ENCODE measurements at places on chromosomes 13 and 19.

GRCh38 chr13:78413887-78414553 lies 189.3 kb downstream of the POU4F1 start:
- DNase-seq, result no peak

DNA sequence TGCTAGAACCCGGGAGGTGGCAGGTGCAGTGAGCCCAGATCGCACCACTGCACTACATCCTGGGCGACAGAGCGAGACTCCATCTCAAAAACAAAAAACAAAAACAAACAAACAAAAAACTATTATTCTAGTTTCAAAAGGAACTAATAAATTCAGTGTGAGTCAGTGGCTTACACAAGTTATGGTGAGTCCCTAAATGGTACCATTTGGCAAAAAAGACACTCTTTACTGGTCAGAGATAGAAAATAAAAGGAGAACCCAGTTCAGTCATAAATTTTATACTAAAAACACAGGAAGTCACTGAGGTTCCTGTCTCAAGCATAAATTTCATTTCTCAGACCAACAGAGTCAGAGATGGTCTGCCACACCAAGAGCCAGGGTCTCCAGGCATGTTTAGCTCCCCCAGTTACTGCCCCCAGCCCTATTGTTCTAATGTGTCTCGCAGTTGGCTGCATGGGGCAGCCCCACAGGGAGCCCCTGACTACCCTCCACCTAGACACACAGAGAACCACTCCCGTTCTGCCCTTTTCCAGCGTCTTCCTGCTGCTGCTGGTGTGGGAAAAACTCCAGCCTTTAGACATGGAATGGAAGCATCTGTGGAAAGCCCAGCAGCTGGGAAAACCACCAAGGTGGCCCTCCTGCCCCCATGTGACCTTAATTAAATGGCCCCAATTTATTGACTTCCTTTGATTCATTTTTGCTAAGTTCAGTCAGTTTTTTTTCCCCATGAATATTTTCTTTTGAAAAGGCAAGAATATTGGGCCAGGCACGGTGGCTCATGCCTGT lies 12.2 kb downstream of the THSD1 start:
- no peak for DNase-seq

- DNase-seq, result peak; percentile 52
These were observed 13.6 kb downstream of the IER2 start for GRCh38 chr19:13163609-13164342.

- DNase-seq, result no peak
These were observed 496.8 kb upstream of the PCDH9 start for GRCh38 chr13:67726979-67727378.

- DNase-seq, result no peak
These were observed 61.8 kb downstream of the ZNF136 start for GRCh38 chr19:12224676-12225075.

GRCh38 chr13:111049791-111050538 lies 65.1 kb upstream of the ARHGEF7 start:
- DNase-seq, result no peak

DNA sequence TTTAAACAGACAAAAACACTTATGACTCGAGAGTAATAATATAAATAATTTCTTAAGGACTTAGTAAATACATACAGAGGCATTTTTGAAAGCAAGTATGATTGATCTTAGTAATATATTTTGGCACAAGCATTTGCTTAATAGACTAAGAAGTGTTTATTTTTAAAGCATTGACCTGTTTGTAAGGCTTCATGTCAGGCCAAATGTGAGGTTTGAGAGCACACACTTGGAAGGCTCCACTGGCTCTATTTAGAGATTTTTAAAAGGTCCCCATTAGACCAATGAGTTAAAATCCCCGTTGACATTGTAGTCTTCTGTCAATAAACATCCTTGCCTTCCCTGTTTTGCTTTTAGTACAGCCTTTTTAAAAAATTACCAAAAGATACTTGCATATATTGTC lies 50.4 kb downstream of the ATP8A2 start:
- DNase-seq, result no peak

DNA sequence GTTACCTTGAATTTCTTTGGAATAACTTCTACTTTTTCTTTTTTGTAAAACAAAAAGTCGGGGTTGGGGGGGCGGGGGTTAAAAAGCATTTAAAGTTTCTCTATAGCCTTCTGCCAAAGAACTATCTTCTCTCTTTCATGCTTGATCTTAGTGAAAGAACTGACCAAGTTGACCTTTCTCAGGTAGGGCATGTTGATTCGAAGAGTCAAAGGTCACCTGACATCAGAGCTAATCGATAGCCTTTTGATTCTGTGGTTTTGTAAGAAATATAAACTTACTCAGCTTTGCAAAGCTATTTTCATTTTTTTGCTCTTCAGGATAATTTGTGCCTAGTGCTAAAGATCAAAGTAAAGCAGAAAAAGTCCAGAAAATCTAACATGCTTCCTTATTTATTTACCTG lies 181.5 kb downstream of the IRS2 start:
- DNase-seq, result no peak

DNA sequence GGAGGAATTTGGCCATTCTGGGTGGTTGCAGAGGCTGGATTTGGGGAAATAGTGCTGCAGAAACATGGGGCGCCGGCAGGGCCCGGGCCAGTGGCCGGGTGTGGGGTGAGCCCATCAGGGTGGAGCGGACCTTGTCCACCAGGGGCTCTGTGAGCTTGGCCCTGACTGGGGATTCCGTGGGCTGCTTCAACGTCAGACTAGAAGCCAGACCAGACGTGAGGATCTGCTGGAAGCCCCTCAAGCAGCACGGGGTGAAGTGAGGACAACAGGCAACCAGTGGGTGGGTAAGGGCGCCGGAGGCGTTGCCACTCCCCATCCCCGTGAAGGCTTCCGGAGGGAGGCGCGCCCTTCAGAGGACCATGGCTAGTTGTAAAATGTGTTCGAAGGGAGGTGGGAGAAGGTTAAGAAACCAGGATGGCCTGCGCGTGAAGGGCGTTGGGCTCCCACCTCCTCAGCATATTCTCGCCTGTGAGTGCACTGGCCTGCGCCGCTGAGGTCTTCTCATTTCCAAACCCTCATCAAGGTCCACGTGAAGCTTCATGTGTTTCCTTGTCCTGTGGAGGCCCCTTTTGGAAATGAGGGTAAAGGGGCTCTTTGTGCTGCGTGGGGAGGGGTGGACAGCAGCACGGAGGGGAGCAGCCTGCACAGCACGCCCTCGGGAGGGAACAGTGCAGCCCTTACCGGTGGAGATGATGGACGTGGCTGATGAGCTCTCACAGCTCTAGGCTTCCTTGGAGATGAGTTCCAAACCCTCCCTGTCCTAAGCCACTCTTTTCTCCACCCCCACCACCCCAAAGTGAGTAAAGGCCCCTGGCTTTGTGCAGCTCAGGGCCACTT lies 8.3 kb downstream of the TEX29 start:
- no peak for DNase-seq

DNA sequence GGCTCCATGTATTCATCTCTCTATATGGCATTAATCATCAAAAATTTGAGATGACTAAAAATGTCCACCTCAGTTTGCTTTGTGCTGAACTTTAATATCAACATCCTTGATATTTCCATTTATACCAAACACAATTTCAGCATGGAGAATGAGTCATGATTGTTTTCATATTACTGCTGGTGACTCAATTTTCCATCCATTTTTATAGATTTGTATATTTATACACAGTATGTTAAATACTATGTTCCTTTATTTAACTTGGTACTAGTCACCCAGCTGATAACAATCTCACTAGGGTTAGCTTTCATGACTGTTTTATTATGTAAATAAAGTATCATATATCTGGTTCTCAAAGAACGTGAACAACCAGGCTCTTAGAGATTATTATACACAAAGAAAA lies 1255.1 kb downstream of the SLITRK1 start:
- DNase-seq, result no peak

- DNase-seq, result no peak
These were observed 2.2 kb upstream of the IRS2 start for GRCh38 chr13:109788372-109789111.

- DNase-seq, result no peak
These were observed 21.3 kb upstream of the VSTM2B start for GRCh38 chr19:29504454-29504853.

DNA sequence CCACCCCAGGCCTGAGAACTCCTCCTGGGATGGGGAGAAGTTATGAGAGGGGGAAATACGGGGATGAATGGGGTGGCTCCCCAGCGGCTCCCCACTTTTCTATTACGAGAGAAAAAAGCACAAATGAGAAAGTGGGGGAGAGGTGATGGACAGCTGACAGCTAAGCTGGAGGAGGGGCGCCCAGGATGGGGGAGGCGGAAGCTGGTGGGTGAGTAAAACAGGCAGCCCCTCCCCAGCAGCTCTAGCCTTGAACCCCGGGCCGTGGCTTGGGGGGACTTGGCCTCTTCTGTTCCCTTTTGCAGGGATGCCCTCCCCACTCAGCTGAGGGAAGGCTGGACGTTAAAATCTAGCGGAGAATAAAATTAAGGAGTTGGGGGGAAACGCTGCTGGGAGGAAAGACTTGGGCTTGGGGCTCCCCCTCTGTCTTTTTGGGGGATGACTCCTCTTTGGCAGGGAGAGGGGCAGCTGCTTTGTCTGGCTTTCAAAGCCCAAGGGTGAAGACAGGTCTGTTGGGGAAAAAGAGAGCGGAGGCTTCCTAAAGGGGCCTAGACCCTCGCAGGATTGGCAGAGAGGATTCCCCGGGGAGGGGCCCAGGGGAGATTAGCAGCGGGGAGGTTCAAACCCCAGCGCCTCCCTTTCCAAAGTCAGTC lies 1.4 kb upstream of the SAMD1 start:
- no peak for DNase-seq

DNA sequence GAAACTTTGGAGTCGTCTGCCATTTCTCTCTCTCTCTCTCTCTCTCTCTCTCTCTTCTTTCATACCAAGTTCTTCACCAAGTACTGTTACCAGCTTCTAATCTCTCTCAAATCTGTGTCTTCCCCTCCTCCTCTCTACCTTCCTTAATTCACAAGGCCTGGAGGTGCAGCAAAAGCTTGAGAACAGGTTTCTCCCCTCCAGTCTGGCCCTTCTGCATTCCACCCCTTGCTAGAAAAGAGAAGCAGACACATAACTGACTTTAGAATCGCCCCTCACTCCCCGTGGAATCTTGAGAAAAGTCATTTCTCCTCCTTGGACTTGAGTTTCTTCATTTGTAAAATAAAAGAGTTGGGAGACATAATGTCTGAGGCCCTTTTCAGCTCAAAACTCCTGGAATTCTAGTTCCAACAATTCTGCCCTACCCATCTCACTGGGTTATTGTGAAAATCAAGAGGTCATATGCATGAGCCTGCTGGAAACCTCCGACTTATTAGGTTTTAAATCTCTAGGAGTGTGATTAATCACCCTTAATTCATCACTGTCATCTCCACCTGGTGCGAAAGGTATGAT lies 20.4 kb downstream of the AMER2 start:
- DNase-seq, result no peak

DNA sequence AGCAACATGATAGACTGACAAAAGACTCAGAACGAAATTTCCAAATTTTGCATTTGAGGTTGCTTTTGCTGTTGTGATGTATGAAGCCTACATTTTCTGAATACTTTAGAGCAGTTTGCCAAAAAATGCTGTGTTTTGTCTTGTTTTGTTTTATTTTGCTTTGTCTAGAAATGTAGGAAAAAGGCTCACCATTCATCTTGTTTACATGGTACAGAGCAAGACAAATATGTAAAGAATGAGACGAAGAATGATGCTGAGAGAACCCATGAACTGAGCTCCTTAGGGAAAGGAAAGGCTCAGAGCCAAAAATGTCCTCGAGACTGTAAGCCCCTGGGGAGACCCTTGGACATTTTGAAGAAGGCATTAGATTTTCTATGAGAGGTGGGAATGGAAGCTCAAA lies 6.8 kb upstream of the SPART start:
- DNase-seq, result no peak

- no peak for DNase-seq
These were observed 202.1 kb downstream of the KLF12 start for GRCh38 chr13:73932091-73932490.

DNA sequence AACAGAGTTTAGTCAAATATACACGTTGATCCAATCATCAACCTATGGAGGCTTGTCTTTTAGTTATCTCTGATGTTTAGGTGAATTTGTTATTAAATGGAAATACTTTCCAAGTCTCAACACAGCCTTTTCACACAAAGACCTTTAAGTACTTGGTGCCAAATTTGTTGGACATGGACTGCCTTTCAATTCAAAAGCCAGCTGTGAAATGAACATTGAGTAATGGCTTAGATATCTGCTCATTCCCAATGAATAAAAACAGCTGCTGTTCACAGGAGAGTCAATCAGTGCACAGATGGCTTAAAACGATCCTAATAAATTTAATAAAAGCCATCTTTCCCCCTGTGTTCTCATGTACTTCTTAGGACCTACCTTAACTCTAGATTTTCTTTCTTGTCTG lies 19.9 kb upstream of the DHRS12 start:
- no peak for DNase-seq

DNA sequence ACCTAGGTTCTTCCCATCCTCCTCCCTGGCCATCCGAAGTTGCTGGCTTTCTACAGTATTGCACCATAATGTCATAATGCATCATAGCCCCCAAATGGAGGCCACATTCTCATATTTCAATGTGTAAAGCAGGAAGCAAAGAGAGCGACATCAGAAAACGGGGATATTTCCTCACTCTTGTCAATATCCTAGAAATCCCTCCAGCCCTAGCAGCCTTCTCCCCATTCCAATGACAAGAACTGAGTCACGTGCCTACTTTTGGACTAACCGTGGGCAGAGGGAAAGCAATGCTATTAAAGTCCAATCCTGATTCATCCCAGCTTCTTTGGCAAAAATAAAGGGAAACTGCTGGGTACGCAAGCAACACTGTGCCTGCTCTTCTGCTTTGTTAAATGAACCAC lies 4.3 kb upstream of the RAP2A start:
- no peak for DNase-seq

DNA sequence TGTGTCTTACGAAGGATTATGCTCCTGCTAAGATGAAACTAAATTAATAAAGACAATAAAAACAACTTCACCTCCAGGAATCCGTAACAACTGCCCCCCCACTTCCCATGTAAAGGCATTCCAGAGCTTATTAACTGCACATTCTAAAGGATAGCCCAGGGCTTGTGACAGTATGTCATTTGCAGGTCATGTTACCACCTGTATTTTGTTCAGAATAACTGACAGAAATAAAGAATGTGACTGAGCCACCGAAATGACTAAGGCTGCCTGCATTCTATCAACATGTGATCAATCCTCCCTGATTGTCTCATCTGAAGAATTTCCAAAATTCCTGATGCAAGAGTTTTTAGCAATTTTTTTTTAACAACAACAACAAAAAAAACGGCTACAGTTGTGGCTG lies 117.2 kb downstream of the MIPEP start:
- DNase-seq, result no peak

- DNase-seq, result no peak
These were observed 42.6 kb downstream of the ZNF527 start for GRCh38 chr19:37413313-37414084.

DNA sequence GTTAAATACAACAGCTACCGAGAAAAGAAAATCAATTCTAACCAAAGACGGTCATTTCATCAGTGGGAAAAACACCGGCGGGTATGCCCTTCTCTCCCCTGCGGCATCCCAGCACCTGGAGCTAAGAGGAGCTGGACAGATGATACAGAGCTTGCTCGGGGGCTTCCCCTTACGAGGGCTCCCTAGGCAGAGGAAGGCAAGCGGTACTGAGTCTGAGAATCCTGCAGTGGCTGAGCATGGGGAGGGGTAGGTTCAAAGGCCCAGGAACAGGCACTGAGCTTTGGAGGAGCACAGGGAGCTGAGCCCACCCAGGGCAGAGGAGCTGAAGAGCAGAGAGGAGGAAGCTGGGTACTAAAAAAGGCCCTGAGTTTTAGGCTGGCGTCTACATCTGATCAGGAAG lies 12.7 kb downstream of the STK24 start:
- no peak for DNase-seq

Measured in fibroblast of skin of left biceps (primary cell).